Fibroblast of upper back skin (primary cell): ENCODE measurements at places on chromosomes 6 and 20.

- DNase-seq = no peak
These were observed 37.3 kb upstream of the MLN start for GRCh38 chr6:33841070-33841469.

DNA sequence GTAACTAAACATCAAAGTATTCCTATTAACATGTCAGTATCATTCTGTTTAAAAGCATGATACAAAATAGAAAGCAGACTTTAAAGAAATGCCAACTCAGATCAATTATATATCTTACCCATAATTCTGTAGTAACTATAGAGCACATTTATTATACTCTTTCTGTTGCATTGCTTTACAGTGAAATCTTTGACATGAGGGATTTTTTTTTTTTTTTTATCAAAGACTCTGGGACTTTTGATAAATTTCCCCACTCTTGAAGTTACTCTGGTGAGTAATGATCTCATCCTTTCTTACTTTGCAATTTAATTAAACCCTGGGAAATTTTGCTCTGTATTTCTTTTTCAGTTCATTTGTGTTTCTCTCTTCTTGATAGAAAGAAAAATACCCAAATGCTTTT, 17.4 kb downstream of the ADGRF4 start:
- DNase-seq = no peak

DNA sequence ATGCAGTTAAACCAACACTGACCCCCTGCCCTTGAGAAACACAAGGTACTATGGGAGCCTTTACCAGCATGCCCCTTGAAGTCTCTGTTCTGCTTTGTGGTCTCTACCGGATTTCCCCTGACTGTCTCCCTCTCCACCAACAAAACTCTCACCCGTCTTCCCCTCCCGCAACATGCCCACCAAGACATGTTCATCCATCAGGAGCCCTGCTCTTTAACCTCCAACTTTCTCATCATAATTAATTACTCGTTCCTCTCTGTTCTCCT, 1.1 kb downstream of the ZNF165 start:
- no peak for DNase-seq

DNA sequence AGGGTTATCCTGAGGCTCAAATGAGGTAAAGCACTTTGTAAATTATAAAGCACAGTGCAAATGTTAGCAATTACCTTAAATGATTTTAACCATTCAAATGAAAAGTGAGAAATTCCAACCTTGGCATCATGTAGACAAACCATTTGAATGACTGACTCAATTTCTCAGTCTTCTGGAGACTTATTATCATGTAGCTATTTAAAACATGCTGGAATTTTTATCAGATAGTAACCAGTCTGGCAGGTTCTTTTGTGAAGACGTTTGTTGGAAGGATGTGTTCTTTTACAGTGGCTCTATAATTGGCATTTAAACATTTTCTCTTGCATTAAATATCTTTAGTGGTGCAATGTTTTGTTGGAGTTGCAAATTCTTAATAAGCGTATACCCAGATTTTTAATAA, 386.6 kb downstream of the NKAIN2 start:
- no peak for DNase-seq

DNA sequence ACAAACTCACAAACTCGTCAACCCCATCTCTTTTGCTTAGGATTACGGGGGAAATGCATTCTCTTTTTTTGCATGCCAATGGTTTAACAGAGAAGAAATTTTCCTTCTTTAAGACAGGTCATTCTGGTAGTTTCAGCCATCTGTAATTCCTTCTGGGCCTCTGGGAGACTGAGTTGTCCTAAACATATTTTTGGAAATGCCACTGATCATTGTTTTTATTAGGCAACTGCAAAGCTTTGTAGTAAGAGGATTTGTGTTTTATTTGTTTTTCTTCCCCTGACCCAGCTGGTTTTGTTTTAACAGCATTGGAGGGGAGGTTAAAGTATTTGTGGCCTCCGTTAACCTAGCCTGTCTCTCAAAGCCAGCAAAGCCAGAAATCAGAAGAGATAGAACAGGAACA, 73.1 kb upstream of the ISM1 start:
- DNase-seq = no peak

DNA sequence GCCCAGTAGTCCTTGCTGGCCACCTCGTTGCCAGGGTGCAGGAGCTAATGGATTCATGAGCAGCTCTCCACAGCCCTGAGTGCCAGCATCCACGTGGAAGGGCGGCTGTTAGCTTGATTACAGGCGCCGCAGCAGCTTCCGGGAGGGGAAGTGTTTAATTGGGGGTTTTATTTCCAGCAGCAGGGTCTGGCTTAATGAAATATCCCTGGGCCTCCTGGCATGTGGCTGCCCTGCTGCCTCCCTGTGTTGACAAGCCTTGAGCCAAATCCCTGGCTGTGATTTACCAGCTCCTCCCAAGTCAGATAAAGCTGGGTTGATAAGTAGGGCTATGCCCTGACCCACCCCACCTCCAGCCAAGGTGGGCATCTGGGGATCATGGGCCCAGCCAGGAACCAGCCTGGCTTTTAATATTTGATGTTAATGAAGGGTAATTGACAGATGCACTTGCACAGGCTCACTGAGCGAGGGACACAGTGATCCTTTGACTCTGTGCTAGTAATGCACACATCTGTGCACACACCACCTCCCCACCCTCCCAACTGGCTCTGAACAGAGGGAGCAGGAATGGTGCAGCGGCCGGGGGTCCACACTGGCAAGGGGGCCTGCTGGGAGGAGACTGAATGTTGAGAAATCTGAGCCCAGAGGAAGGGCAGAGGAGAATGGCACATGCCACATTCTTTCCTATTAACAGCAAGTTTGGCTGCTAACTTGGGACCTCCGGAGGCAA, 13.6 kb downstream of the GLP1R start:
- DNase-seq = no peak

DNA sequence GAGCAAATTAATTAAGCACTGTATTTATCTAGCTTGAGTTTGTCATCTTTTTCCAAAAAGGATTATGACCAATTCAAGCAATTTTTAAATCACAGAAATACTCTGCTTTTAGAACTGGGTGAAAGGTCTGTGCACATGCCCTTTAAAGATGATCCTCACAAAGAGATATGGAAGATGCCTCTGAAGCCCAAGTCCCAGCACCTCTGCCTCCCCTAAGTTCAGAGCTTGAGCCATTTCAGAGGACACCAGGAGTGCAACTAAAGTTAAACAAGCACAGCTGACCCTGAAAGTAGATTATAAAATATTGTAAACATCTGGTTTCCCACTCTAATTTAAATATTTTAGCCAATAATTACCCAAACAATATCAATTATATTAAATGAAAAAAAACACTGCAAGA, 139.5 kb upstream of the BEND6 start:
- no peak for DNase-seq

DNA sequence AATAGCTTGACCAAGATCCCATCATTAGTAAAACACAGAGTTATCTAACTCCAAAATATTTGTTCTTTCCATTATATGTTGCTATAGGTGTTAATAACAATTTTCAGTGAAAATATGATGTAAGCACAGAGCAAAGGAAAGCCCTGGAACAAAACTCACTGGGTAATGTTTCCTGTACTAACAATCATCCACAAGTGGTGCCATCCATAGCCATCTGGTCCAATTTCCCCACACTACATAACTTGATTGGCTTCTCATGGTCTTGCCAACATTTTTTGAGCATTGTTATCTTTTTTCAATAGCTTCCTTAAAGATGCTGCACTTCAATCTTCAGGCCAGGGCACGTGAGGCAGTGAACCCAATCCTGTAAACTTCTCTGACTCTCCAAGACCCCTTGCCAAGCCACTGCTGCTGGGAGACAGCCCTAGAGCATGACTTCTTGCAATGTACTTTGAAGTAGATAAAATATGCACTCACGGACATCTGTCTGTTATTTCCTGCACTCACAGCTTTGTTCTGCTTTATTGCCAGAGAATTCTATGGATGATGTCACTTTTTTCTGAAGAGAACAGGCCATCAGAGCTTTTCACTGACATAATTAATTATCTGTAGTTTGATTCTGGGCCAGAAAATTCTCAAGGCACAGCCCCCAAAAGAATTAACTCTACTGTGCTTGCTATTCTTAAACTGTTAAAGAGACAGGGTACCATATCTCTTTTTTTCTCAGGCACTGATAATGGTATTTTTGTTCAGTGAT, 97.5 kb upstream of the TMEM30A start:
- peak; percentile 85 for DNase-seq

GRCh38 chr6:167798453-167798852, 28.3 kb upstream of the AFDN start:
- no peak for DNase-seq
